ENCODE measurements at places on chromosomes 11 and 22. TPM values are rescaled to one million over a fixed set of nuclear protein-coding genes. Genes with fewer than 3 reads are reported as not detected.

Gene FXYD6
- polyA plus RNA-seq, result not detected

Gene ISX
- polyA plus RNA-seq, result not detected

Gene TMEM86A
- polyA plus RNA-seq, result 0.56 TPM

Gene GVQW3
- 2.1 TPM for polyA plus RNA-seq

Gene MS4A7
- polyA plus RNA-seq, result 16.8 TPM

Gene SLCO2B1
- not detected for polyA plus RNA-seq

Gene OR8A1
- polyA plus RNA-seq, result not detected

Gene LMNTD2
- polyA plus RNA-seq, result 3.8 TPM

Gene MMP3
- not detected for polyA plus RNA-seq

Gene DDTL
- 1.7 TPM for polyA plus RNA-seq

Gene RTN4R
- not detected for polyA plus RNA-seq

Gene DDT
- 158 TPM for polyA plus RNA-seq

Gene SLC22A25
- not detected for polyA plus RNA-seq

Gene KCNA4
- not detected for polyA plus RNA-seq

Gene TESMIN
- polyA plus RNA-seq, result 5.1 TPM

Gene SERPING1
- polyA plus RNA-seq, result 0.23 TPM

Gene CATSPERZ
- not detected for polyA plus RNA-seq

Gene PTPRCAP
- 1,093 TPM for polyA plus RNA-seq

Gene KCTD21
- polyA plus RNA-seq, result 1.9 TPM

Measured in IgD-negative memory B cell (primary cell).